ENCODE measurements at places on chromosomes 2 and 18.
A peak's percentile ranks its signal among the peaks of the same experiment; 100 is the strongest.

- DNase-seq: no peak
These were observed 626 bp upstream of the SLC1A4 start for GRCh38 chr2:64988420-64989125.

DNA sequence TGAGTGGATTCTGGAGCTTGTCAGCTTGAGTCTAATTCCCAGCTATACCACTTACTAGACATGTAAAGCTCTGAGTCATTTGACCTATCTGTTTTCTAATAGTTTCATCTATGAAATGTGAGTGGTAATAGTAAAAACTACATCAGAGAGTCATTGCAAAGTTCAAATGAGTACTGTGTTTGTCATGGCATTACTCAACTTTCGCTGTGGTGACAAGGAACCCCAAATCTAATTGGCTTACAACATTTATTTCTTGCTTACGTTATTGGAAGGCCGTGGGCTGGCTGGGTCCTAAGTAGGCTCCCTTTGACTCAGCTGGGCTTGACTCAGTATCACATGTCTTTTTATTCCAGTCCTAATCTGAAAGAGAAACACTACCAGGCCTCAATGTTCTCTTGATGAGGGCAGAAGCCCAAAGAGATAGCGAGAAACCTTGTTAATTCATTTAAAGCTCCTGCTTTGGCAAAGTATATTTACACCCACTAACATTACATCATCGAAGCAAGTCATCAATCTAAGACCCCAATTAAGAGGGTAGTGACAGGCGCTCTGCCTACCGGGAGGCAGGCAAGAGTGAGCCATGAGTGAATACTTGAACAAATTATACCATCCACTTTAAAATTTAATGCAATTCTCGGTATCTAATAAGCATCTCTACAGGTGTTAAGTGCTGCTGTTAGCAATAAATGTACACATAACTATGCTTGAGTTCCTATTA lies 431.8 kb upstream of the SPHKAP start:
- no peak for DNase-seq

DNA sequence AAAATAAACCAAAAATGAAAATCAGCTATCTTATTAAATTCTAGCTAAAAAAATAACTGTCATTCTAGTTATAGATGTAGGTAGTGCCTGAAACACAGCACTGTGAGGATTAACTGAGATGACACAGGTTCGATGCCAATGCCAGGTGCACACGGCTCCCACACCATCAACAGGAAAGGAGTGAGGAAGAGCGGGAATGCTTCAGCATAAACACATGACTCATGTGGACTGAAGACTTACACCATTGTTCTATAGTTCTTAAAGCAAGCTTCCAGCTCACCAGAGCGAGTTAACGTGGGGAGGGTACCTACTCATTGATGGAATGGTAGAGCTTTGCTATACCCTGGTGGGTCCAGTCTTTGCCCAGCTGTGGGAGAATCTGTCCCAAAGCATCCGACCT lies 76.7 kb downstream of the EMILIN2 start:
- no peak for DNase-seq

GRCh38 chr18:57002627-57003026 lies 144.3 kb upstream of the BOD1L2 start:
- DNase-seq: no peak

GRCh38 chr18:49754866-49755265 lies 58.5 kb downstream of the ACAA2 start:
- no peak for DNase-seq

- DNase-seq: no peak
These were observed 36.6 kb downstream of the RPL31 start for GRCh38 chr2:101038455-101039255.

GRCh38 chr2:5164776-5165525 lies 527.2 kb upstream of the SOX11 start:
- no peak for DNase-seq

- DNase-seq: peak; percentile 72
These were observed 3.2 kb downstream of the SLC39A10 start for GRCh38 chr2:195659982-195660890.

DNA sequence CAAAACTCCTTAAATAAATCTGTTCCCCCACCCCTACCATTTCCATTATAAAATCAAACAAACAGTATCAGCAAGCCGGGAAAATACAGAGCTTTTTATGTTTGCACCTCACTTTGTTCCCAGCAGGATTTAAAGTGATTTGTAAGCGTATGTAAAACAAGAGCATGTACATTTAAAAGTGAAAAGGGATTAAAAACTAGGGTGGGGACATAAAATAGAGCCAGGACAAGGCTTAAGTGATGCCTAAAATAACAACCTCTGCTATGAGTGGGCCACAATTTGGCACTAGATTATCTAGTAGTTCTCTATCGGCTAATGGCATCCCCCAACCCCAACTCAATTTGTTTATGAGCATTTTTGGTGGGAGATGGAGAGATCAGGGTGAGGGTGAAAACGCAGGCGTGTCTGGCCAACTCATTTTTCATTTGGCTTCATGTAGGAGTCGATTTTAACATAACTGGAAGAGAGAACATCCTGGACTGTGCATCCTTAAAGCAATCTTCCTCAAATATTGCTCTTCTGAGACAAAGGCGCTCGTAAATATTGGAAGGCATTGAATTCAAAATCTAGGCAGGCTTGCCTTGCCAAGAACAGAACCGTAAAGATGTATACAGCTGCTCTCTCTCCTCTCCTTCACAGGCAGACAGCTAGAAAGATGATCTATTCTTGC lies 34.5 kb upstream of the TSPYL6 start:
- DNase-seq: no peak

DNA sequence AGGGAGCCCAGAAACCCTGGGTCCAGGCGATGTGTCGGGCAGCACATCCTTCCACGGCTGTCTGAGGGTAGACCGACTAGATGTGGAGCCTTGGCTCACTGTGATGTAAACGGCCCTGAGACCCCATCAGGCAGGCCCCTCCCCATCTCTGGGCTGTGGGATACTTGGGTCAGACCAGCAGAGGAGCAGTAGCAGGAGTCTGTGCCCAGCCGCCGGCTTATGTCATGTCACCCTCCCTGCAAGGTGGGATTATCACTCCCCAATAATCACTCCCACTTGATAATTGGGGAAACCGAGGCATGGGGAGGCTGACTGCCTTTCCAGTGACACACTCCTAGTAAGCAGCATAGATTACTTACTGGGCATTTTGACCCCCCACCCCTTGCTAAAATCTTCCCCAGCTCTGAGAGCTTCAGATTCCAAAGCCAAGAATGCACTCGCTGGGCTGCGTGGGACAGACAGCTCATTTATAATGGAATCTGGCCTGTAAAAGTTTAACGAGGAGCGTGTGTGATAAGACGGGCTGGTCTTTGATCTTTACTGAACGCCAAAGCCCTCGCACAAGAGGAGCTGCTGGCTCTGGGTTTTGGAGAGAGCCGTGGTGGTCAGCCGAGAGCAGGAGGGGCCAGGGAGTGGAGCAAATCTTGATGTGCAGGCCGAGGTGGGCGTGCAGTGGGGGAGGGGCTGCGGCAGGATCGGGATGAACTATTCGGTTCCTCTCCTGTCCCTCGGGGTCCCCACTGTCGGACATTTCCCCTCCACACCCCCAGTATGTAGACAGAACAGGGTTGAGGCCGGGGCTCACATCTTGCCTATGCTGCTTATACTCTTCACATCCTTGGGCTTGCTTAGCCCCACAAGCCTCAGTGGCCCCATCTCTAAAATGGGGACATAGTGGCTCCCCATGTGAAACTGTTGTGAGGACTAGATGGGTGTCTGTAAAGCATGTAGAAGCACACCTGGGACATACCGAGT lies 200.0 kb downstream of the GLI2 start:
- no peak for DNase-seq

- no peak for DNase-seq
These were observed 107.8 kb upstream of the TPO start for GRCh38 chr2:1305342-1306013.

GRCh38 chr2:239288951-239289511 lies 111.8 kb downstream of the HDAC4 start:
- DNase-seq: no peak

DNA sequence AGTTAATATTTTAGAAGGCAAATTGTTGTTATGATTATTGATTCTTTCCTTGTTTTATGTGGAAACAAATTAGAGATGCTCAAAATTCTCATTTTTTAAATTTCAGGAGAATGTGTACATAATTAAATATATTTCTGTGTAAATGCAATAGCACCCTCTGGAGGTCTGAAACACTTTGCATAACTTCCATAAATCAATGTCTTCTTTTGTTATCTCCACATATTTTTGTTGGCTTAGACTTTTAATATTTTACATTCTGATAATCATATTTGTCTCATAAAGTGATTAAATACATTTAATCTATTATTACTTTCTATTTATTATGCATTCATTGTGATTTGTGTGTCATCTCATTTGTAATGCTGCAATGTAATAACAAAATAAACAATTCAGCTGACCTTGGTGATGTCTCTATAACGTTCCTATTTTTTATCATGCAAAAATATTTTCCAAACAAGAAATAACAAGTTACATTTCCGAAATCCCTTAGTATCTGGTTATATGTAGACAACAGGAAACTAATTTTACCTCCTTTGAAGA lies 201.8 kb upstream of the GALNT5 start:
- DNase-seq: no peak

- no peak for DNase-seq
These were observed 150.1 kb upstream of the RMP24 start for GRCh38 chr18:35822413-35822812.

GRCh38 chr2:68912732-68913131 lies 40.0 kb downstream of the GKN2 start:
- peak; percentile 8 for DNase-seq

DNA sequence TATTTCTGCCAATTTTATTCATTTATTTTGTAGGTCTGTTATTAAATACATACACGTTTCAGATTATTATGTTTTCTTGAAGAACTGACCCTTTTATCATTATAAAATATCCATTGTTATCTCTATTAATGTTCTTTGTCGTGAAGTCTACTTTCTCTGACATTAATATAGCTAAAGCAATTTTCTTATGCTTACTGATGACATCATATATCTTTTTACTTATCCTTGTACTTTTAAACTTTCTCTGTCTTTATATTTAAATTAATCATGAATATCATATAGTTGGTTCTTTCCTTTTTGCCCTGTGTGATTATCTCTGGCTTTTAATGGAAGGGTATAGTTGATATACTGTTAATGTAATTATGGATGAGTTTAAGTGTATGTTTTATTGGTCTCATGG lies 36.5 kb upstream of the SLC9A2 start:
- DNase-seq: no peak

DNA sequence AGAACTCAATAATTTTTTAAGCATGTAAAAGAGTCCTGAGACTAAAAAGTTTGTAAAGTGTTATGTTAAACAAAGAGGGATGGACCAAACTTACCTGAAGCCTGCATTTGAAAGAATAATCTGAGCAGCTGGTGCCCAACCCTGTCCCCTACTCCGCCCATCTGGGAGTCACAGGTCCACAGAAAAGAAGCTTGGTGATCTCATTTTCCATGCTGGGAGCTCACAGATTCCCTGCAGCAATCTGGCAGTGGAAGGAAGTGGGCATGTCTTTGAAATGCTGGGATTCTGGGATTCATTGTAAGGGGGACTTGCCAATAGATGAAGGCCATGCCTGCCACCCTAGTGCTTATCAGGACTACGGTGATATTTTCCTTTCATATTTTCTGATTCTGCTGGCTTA lies 17.9 kb downstream of the CDH2 start:
- no peak for DNase-seq

GRCh38 chr2:168443818-168444217 lies 12.3 kb upstream of the CERS6 start:
- DNase-seq: no peak

DNA sequence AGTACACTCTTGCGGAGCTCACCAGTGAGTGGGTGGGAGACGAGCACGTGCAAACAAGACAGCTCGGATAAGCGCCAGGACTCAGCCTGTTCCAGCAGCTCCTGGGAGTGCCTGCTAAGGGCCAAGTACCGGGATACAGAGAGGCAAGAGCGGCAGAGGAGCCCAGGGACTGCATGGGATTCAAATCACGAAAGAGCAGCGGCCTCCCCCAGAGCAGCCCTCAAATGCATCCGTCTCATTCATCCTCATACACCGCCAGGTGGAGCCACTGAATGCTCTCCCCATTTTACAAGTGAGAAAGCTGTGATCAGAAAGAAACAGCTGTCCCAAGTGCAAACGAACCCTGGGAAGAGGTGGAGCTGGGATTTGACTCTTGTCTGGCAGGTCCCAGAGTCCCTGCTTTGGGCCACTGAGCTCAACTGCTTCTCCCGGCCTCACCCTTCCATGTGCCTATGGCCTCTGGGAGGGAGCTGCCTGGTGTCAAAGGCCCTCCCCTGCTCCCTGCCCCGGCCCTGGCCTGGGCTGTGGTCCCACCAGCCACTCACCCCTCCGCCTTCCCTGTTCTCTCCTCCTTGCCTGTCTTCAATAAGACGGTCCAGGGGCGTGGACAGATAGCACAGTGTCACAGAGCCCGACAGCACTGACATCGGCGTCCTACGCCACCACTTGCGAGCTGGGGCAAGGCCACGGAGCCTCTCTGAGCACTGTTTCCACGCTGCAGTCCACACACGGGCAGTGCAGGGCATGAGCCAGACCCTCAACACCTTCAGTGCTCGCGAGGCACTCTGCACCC lies 72.8 kb upstream of the TAF1B start:
- peak; percentile 27 for DNase-seq

- DNase-seq: no peak
These were observed 47.1 kb upstream of the ADAM23 start for GRCh38 chr2:206396211-206396610.

- no peak for DNase-seq
These were observed 305.9 kb downstream of the ARHGAP15 start for GRCh38 chr2:143435131-143435530.

DNA sequence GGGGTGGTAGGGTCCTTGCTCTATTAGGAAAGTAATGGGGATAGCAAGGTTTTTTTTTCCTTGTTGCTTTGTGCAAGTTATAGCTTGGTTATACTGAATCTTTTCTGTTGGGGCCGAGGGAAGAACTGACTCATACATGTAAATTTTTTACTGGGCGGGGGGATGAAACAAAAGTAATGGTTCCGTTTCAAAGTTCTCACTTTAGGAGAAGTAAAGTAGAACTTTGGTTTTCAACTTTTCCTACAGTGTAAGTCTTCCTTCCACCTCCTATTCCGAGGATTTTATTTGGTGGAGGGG lies 1.1 kb downstream of the AFTPH start:
- peak; percentile 5 for DNase-seq

DNA sequence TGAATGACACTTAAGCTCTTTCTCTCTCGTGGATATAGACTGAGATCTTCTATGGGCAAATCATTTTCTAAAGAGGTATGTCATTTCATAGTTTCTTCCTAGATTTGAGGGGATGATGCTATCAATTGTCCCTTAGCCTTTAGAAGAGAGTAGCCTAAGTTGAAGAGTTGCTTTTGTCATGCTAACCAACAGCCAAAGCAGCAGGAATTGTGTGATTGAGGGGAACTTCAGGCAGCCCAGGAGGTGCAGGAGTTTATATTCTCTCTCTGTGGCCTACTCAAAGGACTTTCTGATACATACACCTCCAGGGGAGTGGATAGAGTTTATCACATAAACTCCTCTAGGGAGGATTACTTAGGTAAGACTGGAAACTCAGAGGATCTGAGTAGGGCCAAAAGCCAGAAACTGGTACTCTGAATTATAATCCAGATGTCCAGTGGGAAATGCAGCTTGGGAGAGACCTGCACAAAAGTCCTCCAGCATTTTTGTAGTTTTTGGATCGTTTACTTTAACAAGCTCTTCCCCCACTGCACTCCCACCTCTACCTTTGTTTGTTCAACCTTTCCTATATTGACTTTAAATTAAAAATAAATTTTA lies 150.7 kb upstream of the CCDC68 start:
- DNase-seq: no peak

- no peak for DNase-seq
These were observed 4.6 kb upstream of the UGT1A5 start for GRCh38 chr2:233707940-233708644.

All from stimulated activated CD8-positive, alpha-beta memory T cell treated with anti-CD3 and anti-CD28 coated beads, Interleukin-4, amount 100 ng/mL, for 1 hour (primary cell).